Hypothalamus (tissue), 51 donors: ENCODE measurements at places on chromosomes 5 and 9.

- no peak for DNase-seq
These were observed 9.6 kb upstream of the PLPP1 start for GRCh38 chr5:55544341-55544740.

DNA sequence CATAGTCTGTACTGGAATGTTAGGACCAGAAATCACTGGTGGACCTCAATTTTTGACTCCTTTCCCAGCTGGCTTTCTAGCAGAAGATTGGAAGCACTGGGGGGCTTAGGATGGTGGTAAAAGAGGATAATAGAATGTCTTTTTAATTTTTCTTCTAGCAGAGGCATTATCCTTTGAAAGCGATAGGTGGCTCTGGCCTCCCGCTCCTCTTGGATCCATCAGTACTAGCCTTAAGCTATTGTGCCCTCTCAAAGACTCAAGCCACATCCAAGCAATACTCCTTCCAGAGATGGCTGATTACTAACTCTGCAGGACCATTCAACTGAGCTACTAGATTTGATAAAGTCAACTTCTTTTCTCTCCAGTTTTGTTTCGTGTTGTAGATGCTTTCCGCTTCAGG is 610.6 kb downstream of the CDH12 start:
- no peak for DNase-seq

DNA sequence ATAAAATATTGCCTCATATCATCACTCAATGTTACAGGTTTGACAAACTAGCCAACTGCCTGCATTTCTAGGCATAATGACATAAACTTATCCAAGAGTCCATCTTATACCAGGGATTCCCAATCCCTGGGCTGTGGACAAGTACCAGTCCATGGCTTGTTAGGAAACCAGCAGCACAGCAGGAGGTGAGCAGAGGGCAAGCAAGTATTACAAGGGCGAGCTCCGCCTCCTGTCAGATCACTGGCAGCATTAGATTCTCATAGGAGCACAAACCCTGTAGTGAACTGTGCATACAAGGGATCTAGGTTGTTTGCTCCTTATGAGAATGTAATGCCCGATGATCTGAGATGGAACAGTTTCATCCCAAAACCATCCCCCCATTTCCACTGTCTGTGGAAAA is 144.9 kb downstream of the PRKACG start:
- DNase-seq: no peak

DNA sequence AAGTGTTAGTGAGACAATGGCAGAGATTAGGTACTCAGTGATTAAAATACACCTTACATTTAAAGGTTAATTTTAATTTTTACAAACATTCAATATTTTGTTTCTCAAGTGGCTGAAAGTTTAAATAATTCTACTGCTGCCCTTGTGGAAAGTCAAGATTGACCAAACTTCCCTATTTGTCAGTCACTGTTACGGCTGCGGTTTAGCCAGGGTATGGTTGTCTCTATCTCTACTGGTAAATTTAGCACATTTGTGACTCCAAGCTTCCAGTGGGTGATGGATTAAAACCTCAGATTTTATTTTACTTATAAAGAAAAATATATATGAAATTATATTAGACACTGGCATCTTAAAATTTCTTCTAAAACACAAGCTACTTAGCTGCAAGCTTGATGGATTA is 368.4 kb downstream of the CDH18 start:
- no peak for DNase-seq

DNA sequence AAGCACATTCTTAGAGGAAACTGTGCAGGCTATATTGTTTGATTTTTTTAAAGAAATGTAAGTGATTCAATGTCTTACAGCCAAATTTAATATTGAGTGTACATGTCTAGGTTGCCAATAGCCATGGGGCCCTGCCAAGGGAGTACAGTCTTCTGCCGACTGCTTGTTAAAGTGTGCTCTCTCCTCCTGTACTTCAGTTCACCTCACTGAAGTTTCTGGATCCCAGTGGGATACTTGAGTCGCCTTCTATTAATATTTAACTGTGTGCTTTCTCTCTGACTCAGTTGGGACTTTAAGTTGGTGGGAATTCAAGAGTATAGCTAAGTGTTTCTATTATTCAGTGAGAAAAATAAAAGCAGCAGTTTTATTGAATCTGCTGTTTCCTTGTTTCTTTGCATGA is 44.5 kb upstream of the C5orf47 start:
- DNase-seq: no peak

GRCh38 chr9:6927838-6928237 is 170.1 kb downstream of the KDM4C start:
- no peak for DNase-seq
